ENCODE measurements at places on chromosomes 1 and 21.
A peak's percentile ranks its signal among the peaks of the same experiment; 100 is the strongest.

DNA sequence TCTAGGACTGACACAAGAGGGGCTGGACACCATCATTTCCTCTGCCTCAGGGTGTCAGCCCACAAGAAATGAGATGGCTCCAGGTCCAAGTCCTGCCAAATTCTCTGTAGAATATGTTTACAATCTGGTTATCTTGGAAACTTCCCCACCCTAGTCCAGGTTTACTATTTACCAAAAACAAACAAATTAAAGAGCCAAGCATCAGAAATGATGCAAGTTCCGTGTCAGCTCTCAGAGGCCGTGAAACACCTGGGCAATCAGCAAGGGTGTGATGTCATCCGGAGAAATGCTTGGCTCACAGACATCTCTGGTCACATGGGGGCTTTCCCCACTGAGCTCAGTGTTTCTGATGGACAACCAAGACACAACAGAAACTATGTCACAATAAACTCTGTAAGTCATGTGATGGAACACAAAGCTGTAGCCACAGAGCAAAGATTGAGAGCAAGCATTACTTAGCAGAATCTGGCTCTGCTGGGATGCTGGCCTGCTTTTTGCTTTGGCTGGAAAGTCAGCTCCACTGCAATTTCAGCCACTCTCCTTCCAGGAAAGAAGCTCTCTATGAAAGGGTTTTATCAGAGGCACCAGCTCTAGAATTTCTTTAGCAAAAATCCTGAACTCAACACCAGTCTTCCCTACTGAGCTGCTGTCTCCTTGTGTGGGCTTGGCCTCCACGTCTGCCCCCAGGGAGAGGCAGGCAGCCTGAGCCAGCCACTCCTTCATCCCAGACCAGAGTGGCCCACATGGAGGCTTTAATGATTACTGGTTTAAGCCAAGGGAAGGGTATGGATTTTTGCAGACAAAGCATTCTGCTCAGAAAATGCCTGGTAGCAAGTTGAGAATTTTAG lies 55.9 kb downstream of the NENF start:
- peak; percentile 65 for DNase-seq

DNA sequence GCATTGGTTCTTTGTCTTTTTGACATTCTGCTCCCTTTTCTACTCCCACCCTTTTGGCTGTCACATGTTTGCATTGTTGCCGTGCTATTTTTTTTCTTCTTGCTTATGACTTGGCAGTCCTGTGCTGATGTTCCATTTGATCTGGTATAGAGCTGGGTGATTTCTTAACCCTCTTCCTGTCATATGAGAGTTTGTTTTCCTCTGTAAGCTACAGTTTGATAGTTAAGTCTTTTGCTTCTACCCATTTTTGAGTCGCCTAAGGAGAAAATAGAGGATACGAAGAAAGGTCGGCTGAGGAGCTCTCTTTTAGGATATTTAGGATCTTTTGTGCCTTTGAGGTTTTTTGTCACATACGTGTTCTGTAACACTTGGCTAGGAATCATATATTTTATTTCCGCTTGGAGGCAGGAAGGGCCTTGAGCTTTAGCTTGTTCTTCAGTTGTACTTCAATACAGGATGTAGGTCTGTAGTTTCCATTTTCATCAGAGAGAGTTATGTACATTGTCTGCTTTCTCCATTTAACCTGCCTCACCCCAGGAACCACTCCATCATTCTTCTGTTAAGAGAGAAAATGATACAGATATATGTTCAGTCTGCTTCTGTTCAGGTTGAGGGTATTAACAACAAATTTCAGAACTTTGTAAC lies 150.7 kb downstream of the BACH1 start:
- no peak for DNase-seq

DNA sequence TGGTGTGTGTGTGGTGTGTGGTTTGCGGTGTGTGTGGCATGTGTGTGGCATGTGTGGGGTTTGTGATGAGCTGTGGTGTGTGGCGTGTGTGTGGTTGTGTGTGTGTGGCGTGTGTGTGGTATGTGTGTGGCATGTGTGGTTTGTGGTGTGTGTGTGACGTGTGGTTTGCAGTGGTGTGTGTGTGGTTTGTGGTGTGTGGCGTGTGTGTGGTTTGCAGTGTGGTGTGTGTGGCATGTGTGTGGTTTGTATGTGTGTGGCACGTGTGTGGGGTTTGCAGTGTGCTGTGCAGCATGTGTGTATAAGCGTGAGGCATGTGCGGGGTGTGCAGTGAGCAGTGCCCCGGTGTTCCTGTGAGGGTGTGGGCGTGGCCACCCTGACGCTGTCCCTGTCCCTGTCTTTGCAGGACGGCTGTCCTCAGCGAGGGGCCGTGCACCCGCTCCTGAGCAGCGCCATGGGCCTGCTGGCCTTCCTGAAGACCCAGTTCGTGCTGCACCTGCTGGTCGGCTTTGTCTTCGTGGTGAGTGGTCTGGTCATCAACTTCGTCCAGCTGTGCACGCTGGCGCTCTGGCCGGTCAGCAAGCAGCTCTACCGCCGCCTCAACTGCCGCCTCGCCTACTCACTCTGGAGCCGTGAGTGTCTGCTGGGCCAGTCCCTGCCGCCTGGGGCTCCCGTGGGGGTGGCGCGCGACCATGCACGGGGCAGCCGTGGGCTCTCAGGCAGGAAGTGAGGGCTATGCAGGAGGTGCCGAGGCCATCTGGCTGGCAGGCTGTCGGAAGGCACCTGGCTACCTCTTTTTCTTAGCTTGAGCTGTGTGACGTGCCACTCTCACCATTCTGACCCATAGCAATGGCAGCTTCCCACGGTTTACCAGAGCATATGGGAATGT lies 52.6 kb upstream of the TRAPPC10 start:
- DNase-seq, result peak; percentile 56

DNA sequence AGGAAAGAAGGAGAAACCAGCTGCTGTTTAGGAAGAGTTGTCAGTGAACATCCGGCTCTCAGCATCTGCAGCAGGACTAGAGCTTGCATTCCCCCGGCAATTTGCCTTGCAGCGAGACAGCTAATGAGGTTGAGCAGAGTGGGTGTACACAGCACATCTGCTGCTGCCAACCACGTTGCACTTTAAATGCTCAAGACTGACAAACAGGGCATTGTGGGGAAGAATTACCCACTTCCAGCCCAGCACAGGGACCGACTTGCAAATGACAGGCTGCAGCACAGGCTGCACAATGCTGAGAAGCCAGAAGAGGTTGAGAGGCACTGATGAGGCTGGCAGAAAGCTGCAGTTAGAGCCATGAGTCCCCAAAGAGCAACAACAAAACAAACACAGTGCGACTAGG lies 47.5 kb upstream of the PLA2G2C start:
- peak; percentile 86 for DNase-seq

- DNase-seq, result no peak
Observed at GRCh38 chr1:108570128-108570527, 10.2 kb downstream of the EEIG2 start.

DNA sequence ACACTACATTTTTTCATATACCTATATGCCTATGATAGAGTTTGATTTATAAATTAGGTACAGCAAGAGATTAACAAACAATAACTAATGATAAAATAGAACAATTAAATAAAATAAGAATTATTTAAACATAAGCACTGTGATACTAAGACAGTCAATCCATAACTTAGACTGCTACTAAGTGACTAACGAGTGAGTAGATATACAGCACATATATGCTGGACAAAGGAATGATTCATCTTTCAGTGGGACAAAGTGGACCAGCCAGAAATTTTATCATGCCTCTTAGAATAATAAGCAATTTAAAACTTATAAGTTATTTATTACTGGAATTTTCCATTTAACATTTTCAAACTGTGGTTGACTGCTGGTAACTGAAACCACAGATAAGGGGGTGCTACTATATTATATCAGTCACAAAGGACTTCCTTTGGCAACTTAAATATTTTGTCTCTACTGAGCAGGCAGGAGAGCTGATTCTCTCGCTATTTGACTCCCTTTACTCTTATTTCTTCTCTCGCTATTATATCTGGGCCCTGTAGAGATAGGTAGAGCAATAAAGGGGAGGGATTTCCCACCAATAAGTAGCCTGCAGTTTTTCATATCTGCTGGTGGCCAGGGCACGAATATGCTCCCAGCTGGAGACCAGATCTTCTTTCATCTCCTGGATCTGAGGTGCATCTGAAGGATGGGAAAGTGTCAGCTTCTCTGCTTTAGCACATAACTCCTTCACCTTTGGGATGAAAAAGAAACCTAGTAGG lies 10.8 kb downstream of the SPTA1 start:
- DNase-seq, result no peak

- DNase-seq, result no peak
Observed at GRCh38 chr1:203144661-203145060, 17.1 kb downstream of the ADORA1 start.

DNA sequence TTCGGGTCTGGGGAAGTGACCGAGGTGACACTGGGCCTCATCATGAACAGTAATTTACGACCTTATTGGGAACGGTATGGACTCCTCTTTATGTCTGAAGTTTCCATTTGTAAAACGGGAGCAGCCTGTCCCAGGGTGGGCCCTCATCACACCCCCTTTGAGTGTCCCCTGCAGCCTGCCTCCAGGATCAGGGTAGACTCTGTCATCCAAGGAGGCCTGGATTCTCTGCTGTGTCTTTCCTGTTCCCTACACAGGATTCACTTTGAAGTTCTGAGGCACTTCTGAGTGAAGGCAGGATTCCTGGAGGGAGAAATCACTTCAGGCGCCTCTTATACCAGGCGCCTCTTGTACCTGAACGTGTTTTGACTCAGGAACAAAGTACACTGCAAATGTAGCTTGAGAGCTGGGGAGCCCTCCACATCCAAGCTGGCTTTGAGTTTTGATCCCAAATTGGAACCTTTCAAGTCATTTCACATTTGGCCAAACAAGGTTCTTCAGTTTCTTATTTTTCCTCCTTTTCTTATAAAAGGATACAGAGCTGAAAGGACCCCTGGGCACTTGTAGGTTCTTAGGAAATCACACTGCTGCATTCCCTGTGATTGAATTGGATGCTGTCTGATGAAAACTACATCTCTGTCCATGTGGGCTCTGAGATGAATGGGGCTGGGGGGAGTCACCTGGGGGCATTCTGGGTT lies 106.0 kb downstream of the SUSD4 start:
- no peak for DNase-seq

- peak; percentile 33 for DNase-seq
Observed at GRCh38 chr21:19268686-19269085, 865.1 kb upstream of the TMPRSS15 start.

GRCh38 chr1:155079210-155079486 lies 511 bp downstream of the EFNA3 start:
- no peak for DNase-seq

DNA sequence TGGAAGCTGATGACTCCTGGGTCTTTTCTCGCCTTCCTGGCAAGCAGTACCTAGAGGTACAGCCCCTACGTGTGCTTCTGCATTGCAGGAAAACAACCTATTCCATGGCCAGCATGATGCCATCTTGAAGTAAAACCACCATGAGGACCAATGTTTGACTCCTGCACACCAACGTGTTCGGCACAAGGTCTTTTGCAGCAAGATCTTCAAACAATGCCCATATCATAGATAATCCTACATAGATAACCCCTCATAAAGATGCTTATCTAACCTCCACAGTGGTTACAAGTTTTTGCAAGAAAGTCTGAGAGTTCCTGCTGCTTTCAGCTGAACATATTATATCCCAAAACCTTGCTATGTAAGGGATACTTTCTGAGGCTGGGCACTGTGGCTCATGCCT lies 141.1 kb upstream of the MAP1LC3C start:
- no peak for DNase-seq

GRCh38 chr21:33244779-33245105 lies 15.0 kb downstream of the IFNAR2 start:
- no peak for DNase-seq

DNA sequence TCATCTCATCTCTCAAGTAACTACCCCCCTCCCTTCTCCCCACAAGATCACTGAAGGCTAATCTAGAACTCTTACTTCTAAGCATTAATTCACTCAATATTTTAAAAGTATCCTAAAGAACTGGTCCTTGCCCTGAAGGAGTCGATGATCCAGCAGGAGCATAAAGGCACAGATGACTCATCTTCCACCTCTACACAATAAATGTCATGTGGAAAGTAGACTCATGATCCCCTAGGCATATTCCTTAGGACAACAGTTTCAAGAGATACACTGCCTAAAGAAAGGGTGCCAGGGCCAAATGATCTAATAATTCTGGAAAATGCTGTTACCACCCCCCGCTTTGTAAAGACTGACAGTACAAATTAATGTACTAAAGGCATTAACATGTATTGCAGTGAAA lies 85.8 kb upstream of the DIRAS3 start:
- DNase-seq, result no peak

GRCh38 chr21:28311411-28312190 lies 681.1 kb downstream of the LTN1 start:
- DNase-seq, result no peak

DNA sequence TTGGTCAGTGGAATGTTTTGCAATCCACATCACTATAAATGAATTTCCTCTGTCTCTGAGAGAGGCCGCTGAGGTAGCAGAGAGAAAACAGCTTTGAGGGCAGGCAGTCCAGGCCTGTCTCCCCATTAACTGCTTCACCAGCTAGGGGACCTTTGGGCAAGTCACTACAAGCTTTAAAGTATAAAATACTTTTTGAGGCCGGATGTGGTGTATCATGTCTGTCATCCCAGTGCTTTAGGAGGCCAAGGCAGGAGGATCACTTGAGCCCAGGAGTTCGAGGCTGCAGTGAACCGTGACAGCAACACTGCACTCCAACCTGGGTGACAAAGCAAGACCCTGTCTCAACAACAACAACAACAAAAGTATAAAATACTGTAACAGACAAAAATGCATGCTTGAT lies 6.4 kb downstream of the IL6R start:
- no peak for DNase-seq

- no peak for DNase-seq
Observed at GRCh38 chr1:64476251-64476952, 6.5 kb downstream of the CACHD1 start.

DNA sequence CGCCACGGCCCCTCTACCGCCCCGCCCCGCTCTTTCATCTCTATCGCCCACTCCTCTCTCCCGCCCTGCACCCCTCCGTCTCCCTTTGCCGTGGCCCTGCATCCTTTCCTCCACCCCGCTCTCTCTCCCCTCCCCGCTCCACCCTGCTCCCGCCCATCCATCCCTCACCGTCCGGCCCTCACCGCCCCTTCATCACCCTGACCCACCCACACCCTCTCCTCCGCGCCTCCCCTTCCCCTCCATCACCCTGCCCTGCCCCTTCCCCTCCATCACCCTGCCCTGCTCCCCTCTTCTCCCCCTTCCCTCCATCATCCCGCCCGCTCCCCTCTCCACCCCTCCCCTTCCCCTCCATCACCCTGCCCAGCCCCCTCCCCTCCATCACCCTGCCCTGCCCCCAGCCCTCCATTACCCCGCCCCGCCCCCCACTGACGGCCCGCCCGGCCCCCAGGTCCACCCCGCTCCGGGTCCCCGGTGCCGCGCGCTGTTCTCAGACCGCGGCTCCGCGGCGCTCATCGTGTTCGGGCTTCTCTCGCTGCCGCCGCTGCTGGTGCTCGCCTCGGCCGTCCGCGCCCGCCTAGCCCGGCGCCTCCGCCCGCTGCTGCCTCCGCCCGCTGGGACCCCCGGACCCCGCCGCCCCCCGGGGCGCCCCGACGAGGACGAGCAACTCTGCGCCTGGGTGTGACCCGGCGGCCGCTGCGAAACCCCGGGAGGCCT lies 6.2 kb upstream of the ANKRD65 start:
- DNase-seq, result peak; percentile 67

Data from NCI-H1417 (cell line).